ENCODE measurements at places on chromosomes 2 and 18. TPM values are rescaled to one million over a fixed set of nuclear protein-coding genes. Genes with fewer than 3 reads are reported as not detected.

The VRK2 gene
- total RNA-seq: 30.1 TPM

The TBR1 gene
- under 0.01 TPM for total RNA-seq

The NCKAP5 gene
- 0.37 TPM for total RNA-seq

The AKAIN1 gene
- not detected for total RNA-seq

The CD8A gene
- total RNA-seq: under 0.01 TPM

The NRP2 gene
- total RNA-seq: 2.5 TPM
